ENCODE measurements at places on chromosomes 4 and X.

- no peaks in the 10 kb centered on the region for H3K36me3 ChIP-seq
- no peaks in the 10 kb centered on the region for H3K4me1 ChIP-seq
- no peaks in the 10 kb centered on the region for H3K27me3 ChIP-seq
- H3K27ac ChIP-seq, result no peak overlapping the region
These were observed 437.6 kb downstream of the IL1RAPL1 start for GRCh38 chrX:29024871-29025270.

GRCh38 chrX:107146670-107147069 is 28.0 kb upstream of the RBM41 start:
- DNase-seq, result no peak
- H3K4me1 ChIP-seq, result no peaks in the 10 kb centered on the region
- H3K27ac ChIP-seq, result no peak overlapping the region
- H3K36me3 ChIP-seq, result no peaks in the 10 kb centered on the region

DNA sequence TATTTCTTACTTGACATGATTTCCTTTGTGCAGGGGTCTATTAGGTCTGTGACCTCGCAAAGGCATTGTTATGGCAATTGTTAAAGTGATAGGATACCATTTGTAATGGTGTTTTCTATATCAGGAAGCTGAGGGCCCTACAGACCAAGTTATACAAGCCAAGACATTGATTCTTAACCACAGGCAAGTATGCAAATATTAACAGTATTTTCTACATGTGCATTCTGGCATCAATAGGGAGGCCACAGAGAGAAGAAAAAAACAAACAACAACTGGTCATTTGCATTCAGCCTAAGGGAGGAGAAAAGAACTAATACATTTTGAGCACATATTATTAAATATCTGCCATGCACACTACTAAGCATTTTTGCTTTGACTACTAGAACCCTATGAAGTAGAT is 28.5 kb downstream of the GBA3 start:
- DNase-seq, result no peak
- no peaks in the 10 kb centered on the region for H3K36me3 ChIP-seq
- H3K4me3 ChIP-seq, result no peak overlapping the region

DNA sequence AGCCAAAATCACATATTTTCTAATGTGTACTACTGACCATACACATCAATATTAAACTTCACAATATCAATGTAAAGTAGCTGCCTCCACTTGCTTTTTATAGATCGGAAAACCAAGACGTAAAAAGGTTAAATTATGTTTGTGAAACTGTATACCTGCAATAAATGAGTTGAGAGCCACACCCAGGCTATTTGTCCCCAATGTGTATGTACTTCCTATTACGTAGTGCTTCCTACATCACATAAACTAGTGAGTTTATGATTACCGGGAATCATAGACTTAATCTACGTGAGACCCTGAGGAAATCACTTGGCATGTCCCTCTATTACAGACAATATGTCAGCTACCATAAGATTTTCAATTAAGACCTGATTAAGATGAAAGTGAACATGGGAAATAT is 903.4 kb downstream of the RAB28 start:
- peaks cover 26% of the 10 kb centered on the region for H3K4me1 ChIP-seq
- no peaks in the 10 kb centered on the region for H3K36me3 ChIP-seq
- H3K27me3 ChIP-seq, result no peaks in the 10 kb centered on the region
- no peak for DNase-seq
- H3K27ac ChIP-seq, result no peak overlapping the region
- H3K4me3 ChIP-seq, result no peak overlapping the region

GRCh38 chrX:16484338-16484737 is 165.6 kb upstream of the S100G start:
- H3K4me3 ChIP-seq, result no peak overlapping the region
- H3K4me1 ChIP-seq, result peaks cover 19% of the 10 kb centered on the region
- no peaks in the 10 kb centered on the region for H3K36me3 ChIP-seq
- no peaks in the 10 kb centered on the region for H3K27me3 ChIP-seq
- H3K27ac ChIP-seq, result no peak overlapping the region
- peak; percentile 61 for DNase-seq
